ENCODE measurements at places on chromosomes 4 and X.

- DNase-seq: no peak
These were observed 90.1 kb upstream of the EFHC2 start for GRCh38 chrX:44433556-44433955.

DNA sequence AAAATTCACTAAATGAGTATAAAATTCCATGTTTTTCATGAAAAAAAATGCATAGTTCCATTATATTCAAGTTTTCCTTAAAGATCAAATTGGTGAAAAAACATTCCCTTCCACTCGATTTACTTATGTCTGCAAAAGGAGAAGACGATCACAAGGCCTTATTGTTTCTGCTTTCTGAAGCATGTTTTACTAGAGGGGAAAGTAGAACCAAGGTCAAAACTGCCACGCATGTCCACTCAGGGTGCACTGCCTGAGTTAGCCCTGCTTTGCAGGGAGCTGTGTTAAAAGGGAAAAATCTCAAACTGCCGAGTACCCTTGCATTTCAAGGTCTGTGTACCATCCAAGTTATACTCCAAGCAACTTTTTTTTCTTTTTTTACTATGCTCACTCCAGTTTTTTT lies 57.2 kb downstream of the TRAPPC11 start:
- DNase-seq: no peak

- no peak for DNase-seq
These were observed 57.7 kb upstream of the MAML3 start for GRCh38 chr4:140211693-140212092.

DNA sequence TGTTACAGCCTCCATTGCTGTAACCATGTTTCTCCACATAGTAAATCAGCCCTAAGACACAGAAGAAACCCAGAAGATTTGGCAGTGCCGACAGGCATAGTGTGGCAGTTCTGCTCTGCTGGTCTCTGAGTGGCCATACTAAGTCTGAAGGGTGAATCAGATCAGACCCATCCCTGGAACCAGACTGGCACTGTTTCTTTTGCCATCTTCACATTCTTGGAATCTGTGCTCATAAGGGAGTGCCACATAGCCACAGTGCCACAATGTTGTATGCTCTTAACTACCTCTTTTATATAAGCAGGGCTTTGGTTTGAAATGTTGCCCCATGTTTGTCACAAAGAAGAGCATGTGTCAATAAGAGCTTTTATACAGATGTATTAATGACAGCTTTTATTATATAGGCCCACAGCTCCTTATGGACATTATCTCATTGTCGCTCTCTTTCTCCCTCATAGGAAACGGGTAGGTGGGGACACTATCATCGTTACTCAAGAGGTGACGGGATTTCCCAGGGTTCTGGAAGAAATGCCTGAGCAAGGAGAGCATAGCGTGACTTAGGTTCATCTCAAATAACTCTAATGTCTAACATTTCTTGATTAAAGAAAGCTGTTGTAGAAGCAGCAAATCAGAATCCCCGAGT lies 128.2 kb downstream of the CBR4 start:
- DNase-seq: no peak

GRCh38 chrX:52979993-52980392 lies 21.7 kb upstream of the FAM156A start:
- DNase-seq: no peak

DNA sequence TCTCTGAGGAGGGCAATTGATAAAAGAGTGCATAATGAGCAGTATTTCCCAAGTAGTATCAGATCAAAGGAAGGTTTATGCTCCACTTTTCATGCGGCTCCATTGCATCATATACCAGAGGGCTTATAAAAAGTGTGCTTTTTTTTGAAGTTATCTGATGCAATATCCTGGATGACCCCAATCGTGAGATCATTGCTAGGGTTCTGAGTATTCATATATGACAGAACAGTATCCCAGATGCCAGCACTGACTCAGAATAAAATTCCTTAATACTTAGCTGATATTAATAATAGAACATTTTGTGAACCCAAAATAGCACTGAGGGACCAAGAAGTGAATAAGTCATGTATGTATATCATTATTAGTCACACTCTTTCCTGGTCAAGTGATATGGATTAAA lies 945.5 kb upstream of the AGA start:
- DNase-seq: no peak

DNA sequence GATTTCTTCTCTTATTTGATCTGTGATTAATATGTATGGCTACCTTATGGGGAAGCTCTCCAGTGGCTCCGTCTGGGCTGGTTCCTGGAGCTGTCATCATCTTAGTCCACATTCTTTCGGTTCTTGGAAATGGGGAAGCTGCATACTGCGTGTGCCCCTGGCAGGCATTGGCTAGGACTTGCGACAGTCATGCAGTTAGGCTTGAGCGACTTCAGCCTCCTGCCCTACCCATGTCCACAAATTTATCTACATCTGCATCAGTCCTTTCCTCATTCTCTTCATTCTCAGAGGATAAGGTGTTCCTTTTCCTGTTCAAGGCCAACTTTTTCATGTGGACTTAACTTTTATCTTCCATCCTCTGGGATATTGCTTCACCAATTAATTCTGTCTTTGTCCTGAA lies 214.2 kb downstream of the RELL1 start:
- DNase-seq: no peak

GRCh38 chr4:122170775-122171174 lies 18.6 kb downstream of the BLTP1 start:
- no peak for DNase-seq

DNA sequence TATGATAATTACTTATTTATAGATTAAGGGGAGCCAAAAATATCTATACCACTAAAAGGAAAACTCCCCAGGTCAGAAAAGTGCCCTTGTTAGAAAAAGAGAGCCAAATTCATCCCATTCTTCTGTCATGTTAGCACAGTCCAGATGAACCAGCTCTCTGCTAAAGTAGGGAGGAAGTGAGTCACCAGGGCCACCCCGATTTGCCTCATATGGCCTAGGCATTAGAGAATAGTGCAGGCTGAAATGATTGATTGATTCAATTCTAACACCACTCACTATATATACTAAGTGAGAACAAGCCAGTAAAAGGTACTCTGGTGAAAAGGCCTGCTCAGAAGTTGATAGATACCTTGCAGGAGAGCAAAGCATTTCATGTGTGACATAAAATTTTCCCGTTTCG lies 94.5 kb downstream of the SRPX start:
- DNase-seq: no peak

- DNase-seq: peak; percentile 64
These were observed 25.8 kb upstream of the CHRNA9 start for GRCh38 chr4:40309250-40309774.

DNA sequence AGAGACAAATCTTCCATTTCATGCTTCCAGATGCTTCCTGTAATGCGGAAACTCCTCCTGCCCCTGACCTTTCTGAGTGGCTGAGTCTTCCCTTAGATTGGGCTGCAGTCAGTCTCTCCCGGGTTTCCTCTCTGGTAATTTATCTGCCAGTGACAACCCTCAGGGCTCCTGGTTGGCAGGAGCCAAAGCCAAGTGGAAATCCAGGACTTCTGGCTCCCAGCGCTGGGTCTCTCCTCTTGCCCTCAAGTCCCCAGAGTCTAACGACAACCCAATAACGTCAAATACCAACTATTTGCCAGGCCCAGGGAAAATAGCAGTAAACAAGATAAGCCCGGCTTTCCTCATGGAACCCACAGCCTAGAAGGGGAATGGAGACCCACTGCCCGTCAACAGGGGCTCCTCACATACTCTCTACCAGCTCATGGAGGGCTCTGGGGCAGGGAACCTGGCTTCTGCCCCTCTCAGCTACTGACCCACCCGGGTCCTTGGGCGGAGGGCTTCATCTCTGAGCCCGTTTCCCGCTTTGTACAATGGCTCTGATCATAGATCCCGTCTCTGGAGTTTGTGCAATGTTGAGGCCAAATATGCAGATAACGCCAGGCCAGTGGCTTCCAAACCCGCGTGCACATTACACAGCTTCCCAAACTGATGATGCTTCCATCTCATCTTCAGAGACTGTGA lies 1.1 kb upstream of the TBC1D14 start:
- DNase-seq: no peak

DNA sequence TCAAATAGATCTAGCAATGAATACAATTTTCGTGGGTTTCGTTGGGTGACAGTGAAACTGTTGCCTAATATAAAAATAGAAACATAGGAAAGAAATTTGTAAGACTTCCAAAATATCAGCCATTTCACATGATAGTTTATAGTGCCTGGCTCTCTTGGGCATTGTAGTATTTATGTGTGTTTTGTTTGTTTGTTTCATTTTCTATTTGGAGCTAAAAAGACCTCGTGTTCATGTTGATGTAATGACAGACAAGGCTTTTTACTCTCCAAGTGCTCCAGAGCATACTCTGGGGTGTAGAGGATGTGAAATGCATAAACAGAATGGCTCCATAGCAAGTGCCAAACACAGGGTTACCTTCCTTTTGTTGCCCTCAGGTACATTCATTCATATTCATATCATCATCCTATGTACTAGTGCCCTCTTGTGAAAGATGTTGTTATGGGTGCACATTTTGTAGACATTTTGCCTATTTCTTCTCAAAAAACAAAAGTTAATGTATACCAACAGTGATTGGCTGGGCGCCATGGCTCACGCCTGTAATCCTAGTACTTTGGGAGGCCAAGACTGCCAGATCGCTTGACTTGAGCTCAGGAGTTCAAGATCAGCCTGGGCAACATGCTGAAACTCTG lies 100.7 kb upstream of the AMOT start:
- DNase-seq: no peak

GRCh38 chr4:111963158-111963700 lies 182.0 kb upstream of the FAM241A start:
- DNase-seq: no peak

- no peak for DNase-seq
These were observed 6.8 kb upstream of the MSL3 start for GRCh38 chrX:11751261-11751660.

DNA sequence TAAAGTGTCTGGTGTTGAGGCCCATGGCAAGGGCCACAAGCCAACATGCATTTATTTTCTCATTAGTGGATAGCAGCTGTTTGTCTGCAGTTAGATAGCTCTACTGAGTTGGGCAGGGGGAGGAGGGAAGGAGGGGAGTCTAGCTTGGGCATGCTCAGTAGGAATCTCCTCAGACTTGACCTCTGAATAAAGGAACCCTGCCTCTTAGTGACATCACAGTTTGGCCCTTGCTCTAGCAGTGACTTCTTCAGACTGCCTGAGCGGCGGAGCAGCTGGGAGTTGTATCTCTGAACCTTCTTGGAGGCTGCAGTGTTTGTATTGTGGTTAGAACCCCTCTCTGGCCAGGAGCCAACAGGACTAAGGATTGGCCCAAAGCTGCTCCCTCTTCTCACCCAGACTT lies 57.4 kb downstream of the BCORL1 start:
- DNase-seq: no peak

- no peak for DNase-seq
These were observed 56.1 kb downstream of the KDR start for GRCh38 chr4:55069248-55069647.

DNA sequence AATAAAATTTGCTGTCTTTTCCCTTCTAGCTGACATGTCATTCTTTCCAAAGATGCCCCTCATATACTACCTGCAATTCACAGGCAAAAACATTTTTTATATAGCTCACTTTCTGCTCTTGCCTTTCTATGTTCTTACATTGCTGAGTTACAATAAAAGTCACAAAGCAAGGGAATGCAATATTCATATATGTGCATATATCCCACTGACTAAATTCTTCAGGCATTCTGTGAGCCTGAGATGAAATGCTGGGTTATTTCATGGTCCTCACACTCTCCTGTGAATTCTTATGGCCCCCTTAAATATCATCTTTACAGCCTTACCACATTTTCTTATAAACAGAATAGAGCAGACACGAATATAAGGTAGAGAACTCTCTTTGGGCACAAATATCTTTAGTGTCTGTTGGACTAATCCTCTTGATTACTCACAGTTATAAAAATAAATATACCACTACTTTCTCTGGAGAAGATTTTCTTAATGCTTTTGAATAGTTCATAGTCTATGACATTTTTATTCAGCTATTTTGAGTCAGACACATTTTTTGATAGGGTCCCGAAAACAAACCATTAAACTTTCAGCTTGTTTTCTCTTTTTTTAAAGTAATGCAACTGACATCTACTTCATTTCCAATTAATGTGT lies 84.1 kb upstream of the H2AZ1 start:
- no peak for DNase-seq

GRCh38 chrX:85630901-85631300 lies 251.4 kb upstream of the POF1B start:
- no peak for DNase-seq

GRCh38 chrX:11100281-11101035 lies 10.7 kb upstream of the HCCS start:
- peak; percentile 43 for DNase-seq

DNA sequence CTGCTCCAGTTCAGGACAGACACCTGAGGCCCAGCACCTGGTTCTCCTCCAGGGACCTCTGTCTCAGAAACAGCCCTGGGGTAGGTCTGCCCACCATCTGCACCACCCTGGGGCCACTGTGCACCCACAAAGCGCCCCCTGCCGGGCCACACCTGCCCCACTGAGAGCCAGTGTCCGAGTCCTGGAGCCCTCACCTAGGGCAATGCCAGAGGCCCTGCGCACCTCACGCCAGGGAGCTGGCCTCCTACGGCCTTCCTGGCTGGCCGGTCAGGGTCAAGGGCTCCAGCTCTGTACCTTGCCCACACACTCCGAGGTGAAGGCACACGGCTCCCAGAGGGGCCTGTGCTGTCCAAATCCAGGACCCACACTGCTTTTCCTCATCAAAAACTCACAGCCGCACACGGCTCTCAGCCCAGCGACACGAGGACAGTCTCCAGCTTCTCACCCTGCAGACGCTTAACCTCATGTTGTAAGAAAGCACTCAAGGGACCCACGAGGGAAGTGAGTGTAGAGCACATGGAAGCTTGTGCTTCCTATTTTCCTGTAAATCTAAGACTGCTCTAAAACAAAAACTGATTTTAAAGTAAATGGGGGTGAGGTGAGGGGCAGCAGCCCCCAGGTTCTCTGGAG lies 5.4 kb downstream of the CTBP1 start:
- no peak for DNase-seq

GRCh38 chr4:89158884-89159503 lies 47.7 kb downstream of the TIGD2 start:
- peak; percentile 31 for DNase-seq

DNA sequence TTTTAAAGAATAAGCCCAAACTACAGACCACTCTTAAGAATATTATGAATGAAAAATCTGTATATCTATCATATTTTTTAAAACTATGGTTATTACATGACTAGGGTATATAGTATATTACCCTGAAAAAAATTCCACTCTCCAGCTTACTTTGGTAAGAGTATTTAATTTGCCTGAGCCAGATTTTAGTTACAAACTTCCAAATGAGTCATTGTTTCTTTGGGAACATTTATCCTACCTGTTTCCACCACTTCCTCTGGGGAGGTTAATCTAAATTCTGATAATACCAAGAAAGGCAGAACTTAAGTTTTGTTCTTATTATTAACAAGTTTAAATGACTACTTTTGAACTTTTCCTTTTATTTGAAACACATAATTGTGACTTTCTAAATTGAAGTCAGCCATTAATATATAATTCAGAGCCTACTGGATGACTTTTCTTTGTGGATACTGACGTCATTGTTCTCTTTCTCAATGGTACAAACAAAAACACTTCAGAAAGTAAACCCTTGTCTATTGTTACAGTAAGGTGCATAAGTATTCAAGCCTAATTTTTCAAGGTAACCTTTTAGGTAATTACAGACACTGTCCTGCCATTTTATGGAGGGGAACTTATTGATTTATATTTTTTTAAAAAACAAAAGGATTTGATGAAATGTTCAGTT lies 135.6 kb upstream of the TLL1 start:
- DNase-seq: no peak

- no peak for DNase-seq
These were observed 23.8 kb upstream of the KIAA0232 start for GRCh38 chr4:6758728-6759127.

All from stromal cell of bone marrow (primary cell).